ENCODE measurements at places on chromosomes 4 and X.

DNA sequence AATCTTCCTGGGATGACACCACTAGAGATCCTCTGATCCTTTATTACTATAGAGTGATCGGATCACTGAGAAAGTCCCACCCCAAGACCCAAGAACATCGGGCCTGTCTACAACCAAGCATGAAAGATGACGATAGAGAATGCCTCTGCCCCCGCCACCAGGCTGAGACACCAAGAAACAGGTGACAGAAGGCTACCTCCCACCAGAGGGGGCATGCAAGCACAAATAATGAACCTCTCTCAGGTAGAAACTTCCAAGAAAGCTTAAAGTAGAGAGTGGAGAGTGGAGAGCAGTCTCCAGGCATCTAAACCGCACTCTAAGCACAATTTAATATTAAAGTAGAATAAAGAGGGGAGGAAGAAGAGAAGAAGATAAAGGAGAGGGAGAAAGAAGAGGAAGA, 402.6 kb downstream of the INPP4B start:
- no peak for DNase-seq

GRCh38 chrX:75365243-75365975, 91.5 kb downstream of the UPRT start:
- no peak for DNase-seq

DNA sequence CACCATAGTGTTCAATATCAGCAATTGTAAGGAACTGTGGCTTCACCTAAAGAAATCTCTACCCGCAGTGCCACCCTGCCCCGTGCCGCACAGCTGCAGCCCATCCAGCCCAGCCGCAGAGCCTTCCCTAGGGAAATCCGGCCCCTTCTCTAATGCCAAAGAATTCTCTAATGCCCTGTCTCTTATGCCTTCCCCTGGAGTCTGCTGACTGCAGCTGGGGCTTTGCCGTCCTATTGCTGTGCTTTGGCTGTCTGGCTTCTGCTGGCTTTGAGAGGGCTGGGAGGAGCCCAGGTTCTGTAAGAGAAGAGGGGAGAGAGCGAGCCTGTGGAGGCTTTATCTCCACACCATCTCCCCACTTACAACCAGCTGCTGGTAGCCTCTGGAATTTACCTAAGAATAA, 85.9 kb upstream of the HELT start:
- DNase-seq, result no peak

- DNase-seq, result no peak
Observed at GRCh38 chr4:61994036-61994435, 793.9 kb downstream of the ADGRL3 start.

GRCh38 chrX:42515939-42516338, 262.0 kb downstream of the PPP1R2C start:
- no peak for DNase-seq

DNA sequence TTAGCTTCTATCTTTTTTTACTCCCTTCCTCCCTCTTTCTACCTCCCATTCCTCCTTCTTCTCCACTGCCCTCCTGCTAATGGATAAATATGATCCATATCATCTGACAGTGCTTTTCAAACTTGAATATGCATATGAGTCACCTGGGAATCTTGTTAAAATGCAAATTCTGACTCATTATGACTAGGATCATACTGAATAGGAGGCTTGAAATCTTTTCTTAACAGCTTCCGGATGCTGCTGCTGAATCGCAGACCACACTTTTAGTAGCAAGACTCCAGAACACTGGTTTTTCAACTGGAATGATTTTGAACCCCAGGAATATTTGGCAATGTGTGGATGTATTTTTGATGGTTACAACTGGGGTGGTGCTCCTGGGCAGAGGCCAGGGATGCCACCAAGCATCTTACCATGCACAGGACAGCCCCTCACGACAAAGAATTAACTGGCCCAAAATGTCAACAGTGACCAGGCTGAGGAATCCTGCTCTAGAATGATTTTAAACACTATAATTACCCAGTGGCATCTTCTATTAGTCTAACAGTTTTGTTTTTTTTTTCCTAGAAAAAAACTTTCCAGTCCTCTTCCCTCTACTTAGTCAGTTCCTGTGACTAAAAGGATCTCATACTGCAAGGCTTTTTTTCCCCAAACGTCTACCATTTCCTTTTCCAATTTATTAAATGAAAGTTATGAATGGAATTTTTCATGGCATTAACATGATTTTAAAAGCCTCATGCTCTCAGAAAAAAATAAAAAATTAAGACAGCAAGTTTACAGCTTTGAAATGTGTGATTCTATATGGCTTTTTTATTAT, 10.6 kb upstream of the PYURF start:
- DNase-seq, result no peak

- DNase-seq, result no peak
Observed at GRCh38 chrX:134453631-134454030, 6.3 kb upstream of the HPRT1 start.

DNA sequence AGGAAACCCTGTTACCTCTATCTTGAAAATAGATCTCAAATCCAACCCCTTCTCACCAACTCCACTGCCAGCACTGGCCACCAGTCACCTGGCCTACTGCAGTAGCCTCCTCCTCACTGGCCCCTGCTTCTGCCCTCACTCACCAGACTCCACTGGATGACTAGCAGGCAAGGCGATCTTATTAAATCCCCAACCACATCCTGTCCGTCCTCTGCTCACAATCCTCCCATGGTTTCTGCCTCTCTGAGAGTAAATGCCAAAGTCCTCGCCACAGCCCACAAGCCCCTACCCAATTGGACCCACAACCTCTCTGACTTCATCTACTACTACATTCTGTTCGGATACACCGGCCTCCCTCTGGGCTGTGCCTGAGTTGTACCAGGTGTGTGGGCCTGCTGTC, 5.4 kb upstream of the PIM2 start:
- DNase-seq, result no peak

DNA sequence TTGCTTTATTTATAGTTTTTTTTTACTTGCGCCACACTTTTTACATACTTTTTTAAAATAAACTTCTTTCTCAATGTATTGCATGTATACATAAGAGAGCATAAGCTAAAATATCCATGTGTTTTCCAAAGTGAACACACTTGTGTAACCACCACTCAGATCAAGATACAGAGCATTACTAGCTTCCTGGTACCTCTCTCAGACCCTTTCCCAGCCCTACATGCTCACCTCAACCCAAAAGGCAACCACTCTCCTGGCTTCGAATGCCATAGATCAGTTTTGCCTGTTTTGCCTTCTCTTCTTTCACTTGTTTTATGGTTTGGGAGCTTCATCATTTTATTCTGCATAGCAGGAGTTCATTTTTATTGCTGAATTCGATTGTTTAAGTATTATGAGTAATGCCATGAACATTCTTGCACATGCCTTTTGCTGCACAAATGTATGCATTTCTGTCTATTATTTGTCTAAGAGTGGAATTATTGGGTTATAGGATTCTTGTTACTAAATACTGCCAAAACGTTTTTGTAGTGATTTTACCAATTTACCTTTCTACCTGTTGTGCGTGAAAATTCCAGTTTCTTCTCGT, 45.9 kb upstream of the NUDT6 start:
- DNase-seq, result no peak

GRCh38 chr4:124629681-124630080, 82.9 kb downstream of the ANKRD50 start:
- DNase-seq, result no peak

DNA sequence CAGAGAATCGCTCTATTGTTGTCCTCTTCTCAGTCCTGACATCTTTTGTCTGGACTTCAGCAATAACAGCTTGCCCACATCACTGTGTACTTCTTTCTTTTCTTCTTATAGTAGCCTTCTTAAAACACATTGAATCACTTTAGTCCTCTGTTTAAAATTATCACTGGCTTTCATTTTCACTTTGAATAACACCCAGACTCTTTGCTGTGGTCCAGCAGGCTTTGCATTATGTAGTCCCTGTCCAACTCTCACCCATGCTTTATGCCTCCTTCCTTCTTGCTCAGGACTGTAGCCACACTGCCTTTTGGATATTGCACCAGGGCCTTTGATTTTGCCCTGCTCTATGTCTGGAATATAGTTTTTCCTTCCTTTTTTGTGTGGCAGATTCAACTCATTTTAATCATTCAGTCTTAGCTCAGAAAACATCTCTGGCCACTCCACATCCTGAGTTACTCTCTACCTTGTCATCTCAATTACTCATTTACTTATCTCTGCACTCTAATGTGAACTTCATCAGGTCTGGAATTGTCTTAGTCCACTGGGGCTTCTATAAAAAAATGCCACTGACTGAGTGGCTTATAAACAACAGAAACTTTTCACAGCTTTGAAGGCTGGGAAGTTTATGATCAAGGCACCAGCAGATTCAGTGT, 168.2 kb downstream of the C4orf33 start:
- no peak for DNase-seq

GRCh38 chr4:102089850-102090621, 255.2 kb downstream of the SLC39A8 start:
- no peak for DNase-seq

DNA sequence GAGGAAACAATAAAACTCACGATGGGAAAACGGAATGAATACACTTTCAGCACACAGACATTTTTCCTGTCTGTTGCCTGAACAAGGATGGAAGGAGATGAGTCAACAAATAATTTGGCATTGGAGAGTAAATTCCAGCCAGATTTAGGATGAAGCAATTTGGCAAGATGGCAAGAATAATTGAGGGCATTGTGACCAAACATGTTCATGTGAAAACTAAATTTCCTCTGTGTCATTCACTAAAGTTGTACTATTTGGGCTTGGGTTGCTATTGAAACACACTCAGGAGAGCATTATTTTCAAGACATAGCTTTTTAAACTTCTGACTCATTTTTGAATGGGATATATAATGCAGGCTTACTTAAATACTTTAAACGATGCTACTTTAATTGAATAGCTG, 1614.4 kb downstream of the PCDH19 start:
- DNase-seq, result no peak

DNA sequence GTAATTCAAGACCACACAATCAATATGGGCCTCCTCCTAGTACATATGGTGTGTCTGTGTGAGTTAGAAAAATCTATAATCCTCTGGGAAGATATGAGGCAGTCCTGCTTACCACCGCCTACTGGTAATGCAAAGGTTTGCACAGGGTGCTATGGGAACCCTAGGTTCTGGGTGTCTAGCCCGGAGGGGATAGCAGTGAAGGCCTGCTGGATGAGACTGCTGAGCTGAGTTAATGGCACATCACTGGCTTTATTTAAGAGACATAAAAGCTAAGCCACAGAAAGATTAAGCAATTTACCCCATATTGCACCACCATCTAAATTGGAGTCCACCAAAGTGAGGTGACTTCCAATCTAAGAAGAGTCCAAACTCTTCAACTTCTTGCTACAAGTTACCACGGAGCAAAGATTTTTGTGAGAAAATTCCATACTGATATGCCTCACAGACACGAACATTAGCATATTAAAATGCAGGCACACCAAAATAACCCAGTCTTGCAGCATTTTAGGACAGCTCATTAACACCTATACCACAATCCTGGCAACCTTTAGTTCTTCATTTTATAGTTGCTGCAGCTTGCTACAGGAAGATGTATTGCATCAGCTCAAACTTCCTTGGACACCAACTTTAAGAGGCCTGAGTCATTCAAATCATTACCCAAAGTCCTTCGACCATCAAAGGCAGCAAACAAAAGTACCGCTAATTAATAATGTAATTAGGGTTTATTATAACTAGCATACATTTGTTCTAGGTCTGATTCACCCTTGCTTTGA, 13.7 kb downstream of the DGKK start:
- DNase-seq, result no peak

DNA sequence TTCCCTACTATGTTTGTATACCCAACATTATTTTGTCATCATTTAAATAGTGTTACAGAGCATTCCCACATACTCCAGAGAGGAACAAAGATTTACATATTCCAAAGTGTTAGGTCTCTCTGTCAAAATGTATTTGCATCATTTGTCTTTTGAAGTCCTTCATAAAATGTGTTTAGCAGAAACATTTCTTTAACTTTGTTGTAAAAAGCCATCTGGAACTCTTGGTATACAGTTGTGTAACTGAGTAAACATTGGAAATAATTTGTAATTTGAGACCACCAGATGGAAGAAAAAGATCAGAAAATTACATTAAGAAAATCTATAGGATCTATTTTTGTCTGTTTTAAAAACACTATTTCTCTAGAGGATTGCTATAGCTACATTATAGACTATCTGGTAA, 56.6 kb upstream of the ALB start:
- DNase-seq, result no peak

- DNase-seq, result no peak
Observed at GRCh38 chrX:46814966-46815365, 21.9 kb upstream of the RP2 start.
